ENCODE measurements at places on chromosomes 2 and 18.
A peak's percentile ranks its signal among the peaks of the same experiment; 100 is the strongest.

GRCh38 chr2:218071218-218071937 lies 2.3 kb downstream of the RUFY4 start:
- no peak for DNase-seq

DNA sequence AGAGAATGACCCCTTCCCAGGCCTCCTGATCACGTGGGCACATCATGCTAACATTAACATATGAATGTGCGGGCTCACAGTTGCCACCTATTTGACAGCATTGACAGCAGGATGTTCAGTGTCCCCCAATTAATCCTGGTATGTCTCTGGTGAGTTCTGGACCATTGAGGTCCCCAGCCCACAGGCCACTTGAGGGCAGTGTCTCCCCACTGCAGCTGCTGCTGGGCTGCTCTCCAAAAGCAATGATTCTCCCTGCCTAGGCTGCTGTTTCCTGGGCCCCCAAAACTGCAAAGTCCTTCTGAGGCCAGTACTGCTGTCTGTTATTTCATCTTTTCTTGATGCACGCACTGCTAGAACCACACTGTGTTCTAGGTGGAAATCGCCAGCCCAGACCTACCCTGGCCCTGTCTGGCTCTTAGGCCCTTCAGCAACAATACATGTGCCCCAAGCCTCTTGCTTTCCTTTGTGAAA lies 52.7 kb upstream of the MAPK4 start:
- peak; percentile 57 for DNase-seq

GRCh38 chr2:56590611-56591010 lies 406.8 kb downstream of the CCDC85A start:
- DNase-seq: no peak

DNA sequence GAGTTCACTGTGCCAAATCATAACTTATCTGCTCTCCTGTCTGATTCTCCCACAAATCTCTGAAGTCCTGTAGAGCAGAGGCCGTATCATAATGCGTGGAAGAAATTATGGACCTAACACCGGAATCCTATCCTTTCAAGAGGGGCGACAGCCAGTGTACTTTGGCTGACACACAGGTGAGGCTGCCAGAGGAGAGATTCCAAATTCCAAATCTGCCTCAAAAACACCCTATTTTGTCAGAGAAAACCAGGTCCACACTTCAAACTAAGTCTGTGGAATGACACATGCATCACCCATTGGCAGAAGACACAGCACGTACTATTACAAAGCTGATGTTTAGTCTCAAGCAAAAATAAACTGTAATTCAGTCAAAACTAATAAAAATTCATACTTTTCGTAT lies 139.2 kb upstream of the PID1 start:
- no peak for DNase-seq

- DNase-seq: no peak
Measured at GRCh38 chr18:44546954-44547353, 133.7 kb upstream of the SETBP1 start.

DNA sequence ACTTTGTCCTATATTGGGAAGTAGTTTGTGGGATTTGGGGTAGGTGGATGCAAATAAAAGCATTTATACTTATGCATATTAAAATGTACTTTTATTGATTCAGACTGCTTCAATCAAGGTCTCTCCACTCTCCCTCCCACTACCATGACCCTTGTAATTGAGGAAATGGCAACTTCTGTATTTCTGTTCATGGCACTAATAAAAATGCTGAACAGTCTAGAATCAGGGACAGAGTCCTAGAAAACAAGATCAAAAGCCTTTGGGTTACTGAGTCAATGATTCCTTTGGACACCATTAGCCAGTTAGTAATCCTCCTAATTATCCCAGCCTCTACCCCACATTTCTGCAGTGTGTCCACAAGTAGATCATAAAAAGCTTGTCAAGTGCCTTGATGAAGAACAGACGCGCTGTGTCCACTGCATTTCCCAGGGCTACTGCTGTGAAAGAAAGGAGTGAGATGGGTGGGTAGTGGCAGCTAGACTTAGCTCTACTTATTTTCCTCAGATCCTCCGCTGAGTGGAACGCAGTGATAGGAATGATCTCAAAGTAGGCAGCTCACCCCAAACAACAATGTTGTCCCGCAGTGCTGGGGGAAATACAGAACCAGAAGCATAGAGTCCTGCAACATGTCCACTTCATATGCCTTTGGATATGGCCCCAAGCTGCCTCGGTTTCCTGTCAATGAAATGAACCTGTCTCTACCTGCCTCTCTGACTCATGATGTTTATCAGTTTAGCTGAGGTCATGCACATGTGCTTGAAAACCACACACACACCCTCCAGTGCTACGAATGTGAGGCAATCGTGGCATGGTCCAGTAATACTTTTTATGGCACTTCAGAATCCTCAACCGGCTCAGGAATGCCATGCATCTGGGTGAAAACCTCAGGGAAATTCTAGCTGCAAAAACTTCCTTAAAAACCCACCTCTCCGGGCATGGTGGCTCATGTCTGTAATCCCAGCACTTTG lies 115.5 kb downstream of the COL6A3 start:
- DNase-seq: peak; percentile 99

- DNase-seq: no peak
Measured at GRCh38 chr2:20449501-20450200, 2.8 kb downstream of the RHOB start.

DNA sequence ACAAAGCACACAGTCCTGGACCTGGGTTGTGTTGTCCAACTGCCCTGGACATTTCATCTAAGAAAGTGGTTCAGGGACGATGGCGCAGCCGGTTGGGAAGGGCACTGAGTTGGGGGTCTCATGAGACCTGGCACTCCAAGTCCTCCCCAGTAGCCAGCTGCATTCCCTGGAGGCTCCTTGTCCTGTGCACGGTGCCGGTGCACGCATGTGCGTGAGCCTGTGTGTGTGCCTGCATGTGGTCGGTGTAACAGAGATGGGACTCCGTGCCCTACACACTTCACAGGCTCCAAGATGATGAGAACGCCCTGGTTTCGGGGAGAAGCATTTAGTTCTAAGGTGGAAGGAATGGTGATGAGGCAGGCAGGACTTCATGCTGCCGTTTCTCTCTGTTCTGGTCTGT lies 124.9 kb upstream of the PXDN start:
- no peak for DNase-seq

GRCh38 chr2:17853799-17854198 lies 24.7 kb upstream of the KCNS3 start:
- DNase-seq: no peak

- peak; percentile 52 for DNase-seq
Measured at GRCh38 chr2:66024391-66024790, 410.5 kb upstream of the MEIS1 start.

GRCh38 chr18:35653392-35654135 lies 72.0 kb downstream of the GALNT1 start:
- DNase-seq: no peak

DNA sequence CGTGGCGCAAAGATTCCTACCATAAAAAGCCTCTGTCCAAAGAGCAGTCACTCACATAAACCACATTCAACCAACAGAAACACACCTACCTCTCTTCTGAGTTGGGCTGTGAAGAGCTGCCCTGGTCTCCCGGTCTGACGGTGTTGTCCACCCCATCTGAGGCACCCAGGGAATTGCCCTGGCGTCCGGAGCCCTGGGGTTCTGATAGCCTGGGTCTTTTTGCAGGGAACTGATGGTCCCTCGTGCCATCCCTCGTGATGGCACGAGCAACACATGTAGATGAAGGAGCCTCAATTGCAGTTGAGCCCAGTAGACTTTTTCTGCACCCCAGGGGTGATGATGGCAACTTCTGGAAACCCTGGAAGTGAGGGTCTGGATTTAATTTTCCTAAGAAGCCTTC lies 13.8 kb downstream of the HJURP start:
- DNase-seq: no peak

- peak; percentile 55 for DNase-seq
Measured at GRCh38 chr2:189164746-189165145, 14.8 kb downstream of the COL5A2 start.

DNA sequence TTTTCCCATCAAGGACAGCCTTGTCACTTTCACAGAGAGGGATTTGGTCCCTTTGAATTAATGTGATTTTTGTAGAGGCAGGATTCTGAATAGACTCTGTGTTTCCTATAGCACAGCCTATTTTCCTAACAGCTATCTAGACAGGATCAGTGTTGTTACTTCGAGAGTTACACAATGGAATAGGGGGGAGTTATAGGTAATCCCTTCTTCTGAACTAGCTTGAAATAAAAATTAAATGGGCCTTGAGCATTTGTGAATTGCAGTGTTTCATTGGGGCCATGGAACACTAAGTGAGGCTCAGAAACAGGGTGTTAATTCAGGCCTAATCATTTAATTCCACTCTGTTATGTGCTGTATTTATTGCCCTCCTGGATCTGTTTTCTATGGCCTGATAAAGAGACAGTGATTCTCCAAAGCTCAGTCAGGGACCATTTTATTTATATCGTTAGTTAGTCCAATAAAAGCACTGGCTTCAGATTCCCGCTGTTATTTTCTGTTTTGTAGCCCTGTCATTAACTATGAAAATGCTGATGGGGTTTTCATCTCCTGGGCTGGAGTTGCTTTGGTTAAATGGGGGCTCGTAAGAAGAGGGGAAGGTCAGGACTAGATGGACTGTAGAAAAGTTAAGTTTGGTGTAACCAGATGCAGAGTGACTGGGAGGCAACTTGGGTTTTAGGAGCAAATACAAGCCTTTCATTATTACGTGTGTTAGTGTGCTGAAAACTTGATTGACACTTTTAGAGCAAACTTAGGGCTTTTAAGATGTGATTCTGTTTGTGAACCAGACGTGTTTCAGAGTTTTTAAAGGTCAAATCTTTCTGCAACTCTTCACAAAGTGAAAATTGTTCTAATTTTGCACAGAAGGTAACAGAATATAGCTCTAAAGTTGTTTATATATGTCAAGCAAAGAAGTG lies 461.0 kb upstream of the HNRNPA3 start:
- DNase-seq: no peak

GRCh38 chr2:143480086-143480485 lies 350.9 kb downstream of the ARHGAP15 start:
- no peak for DNase-seq

- no peak for DNase-seq
Measured at GRCh38 chr2:1752751-1753150, 8.4 kb upstream of the PXDN start.

DNA sequence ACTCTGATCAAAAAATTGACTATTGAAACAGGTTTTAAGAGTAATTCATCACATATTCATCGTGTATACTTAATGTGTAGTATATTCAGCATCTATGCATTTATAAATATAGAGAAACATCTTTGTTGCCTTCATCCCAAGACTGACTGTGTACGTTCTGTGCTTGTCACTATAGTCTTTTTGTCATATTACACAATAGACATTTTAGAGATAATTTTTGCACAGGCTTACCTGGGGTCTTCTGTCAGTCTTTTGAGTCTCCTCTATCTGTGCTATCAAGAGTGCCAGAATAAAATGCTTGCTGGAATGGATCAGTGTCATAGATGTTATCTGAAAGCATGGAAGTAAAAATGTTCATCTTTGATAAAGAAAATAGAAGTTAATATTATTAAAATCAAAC lies 1047.7 kb upstream of the NRXN1 start:
- no peak for DNase-seq

- DNase-seq: no peak
Measured at GRCh38 chr2:222303045-222303827, 4.4 kb upstream of the PAX3 start.

DNA sequence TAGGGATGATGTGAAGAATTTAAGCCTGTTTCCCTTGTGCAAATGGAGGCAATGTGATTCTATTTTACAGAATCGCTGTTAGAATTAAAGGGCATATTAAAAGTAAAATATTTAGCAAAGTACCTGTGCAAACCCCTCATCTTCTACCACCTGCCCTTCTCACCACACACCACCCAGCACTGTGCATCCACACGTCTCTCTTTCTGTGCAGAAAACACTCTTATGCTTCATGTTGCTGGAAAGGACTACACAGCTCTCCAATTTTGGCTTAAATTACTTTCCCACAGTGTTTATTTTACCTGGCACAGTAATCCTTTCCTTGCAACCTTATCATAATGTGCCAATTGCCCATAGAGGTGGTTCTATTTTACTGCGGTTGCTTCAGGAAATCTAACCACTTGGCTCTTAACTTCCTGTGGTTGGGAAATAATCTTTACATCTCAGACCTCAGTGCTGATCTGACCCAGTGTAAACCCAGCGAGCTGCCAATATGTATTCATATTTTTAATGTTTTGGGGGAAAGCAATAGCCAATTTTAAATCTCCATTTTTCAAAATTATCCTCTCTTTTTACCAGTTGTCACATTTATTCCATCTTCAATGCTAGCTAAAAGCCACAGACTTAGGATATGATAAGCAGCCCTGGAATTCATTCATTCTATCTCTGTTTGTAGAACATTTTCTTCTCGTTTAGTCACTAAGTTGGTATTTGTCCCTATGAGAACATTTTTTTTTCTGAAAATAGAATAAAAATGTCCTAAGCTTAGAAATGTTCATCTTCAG lies 250.9 kb downstream of the DSEL start:
- DNase-seq: peak; percentile 38

GRCh38 chr2:121429927-121430520 lies 100.7 kb upstream of the RNU4ATAC start:
- no peak for DNase-seq
